NCI-H2171 (cell line): ENCODE measurements at places on chromosomes 5 and 9.

DNA sequence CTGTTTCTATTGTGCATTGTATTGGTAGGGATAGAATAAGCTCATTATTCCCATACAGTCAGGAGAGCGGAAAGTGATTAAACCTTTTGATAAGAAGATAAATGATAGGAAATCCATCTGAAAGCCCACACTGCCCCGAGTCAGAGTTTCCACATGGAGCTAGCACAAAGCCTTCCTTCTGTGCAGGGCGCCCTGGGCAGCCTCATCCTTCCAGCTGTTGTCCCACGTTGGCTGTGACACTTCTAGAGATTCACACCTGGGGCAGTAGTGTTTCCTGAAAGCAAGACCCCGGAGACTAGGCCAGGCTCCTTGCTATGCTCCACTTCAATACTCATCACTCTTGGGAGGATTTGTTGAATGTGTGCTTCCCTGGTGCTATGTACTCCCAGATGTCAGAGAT, 172.4 kb downstream of the SEMA6A start:
- no peak for DNase-seq

DNA sequence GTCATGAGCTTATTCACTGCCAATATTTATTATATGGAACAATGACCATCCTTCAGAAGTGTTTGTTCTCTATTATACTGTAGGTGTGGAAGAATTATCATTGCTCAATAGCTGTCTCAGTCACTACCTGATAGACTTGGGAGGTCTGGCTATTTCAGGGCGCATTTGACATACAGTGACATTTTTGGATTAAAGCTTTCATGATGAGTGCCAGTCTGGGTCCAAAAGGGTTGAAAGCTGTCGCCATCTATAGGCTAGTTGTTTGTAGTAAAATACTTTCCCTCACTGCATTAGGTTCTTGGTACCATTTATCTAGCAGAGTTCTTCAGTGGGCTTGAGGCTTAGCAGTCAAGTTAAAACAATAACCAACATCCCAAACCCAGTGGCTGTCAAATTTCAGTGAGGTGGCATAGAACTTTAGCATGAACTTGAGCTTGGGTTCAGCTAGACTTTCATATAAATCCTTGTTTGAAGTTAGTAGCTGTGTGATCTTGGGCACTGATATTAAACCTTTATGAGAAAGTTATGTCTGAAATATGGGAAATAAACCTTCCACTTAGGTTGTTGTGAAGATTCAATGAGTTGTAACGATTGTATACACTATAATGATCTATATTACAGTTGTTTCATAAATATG, 110.5 kb upstream of the CDKN2B start:
- no peak for DNase-seq

GRCh38 chr5:112289465-112289864, 129.6 kb downstream of the EPB41L4A start:
- no peak for DNase-seq

GRCh38 chr9:18710065-18710464, 236.1 kb downstream of the ADAMTSL1 start:
- no peak for DNase-seq

GRCh38 chr5:83645936-83646335, 74.7 kb downstream of the HAPLN1 start:
- no peak for DNase-seq
